ENCODE measurements at places on chromosomes 2 and 18. TPM values are rescaled to one million over a fixed set of nuclear protein-coding genes. Genes with fewer than 3 reads are reported as not detected.
A peak's percentile ranks its signal among the peaks of the same experiment; 100 is the strongest.

The ATG9A gene
- 47.9 TPM for total RNA-seq

The ICOS gene
- 0.27 TPM for total RNA-seq

The RTP5 gene
- total RNA-seq: not detected

The LYG1 gene
- total RNA-seq: 1.3 TPM

The RRM2 gene
- 253 TPM for total RNA-seq

The PLA2R1 gene
- not detected for total RNA-seq

The RNMT gene
- 41.4 TPM for total RNA-seq

The ARHGAP25 gene
- total RNA-seq: 13.2 TPM

DNA sequence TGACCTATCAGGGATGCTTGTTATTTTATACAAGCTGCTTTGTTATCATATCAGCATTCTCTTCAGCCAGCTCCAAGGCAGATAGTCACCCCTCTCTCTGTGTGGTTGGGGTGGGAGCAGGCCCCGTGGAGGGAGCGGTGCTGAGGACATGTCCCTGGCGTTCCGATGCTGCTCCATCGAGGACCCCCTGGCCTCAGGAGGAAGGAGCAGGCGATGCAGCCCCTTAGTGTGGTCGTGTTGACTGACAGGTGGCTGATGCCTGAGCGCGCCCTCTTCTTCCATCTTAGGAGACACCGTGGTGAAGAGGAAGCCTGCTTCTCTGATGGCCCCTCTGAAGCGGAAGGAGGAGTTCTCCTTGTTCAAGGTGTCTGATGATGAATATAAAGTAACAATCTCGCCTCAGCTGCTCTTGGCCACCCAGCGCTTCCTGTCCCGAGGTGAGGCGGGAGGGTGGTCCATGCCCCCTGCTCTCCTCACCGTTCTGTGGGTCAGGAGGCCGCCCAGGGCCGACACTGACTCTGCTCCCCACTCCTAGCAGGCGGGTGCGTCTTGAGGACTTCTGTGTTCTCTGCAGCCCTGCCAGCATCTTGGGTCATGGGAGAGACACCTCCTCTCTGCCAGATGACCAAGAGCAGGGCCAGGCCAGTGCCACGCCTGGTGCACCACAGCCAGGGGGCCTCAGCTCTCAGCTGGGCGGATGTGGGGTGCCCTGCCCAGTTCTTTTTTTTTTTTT, 10.6 kb downstream of the CNNM3 start:
- peaks cover 84% of the 10 kb centered on the region for H3K36me3 ChIP-seq
- DNase-seq: no peak
- no peaks in the 10 kb centered on the region for H3K27me3 ChIP-seq
- no peak overlapping the region for H3K4me3 ChIP-seq
- H3K4me1 ChIP-seq: peaks cover 9% of the 10 kb centered on the region

- H3K36me3 ChIP-seq: peaks cover 29% of the 10 kb centered on the region
- H3K27me3 ChIP-seq: no peaks in the 10 kb centered on the region
- H3K4me1 ChIP-seq: peaks cover 10% of the 10 kb centered on the region
- H3K27ac ChIP-seq: no peak overlapping the region
- no peak for DNase-seq
Measured at GRCh38 chr2:70173520-70173919, 17.3 kb downstream of the C2orf42 start.

DNA sequence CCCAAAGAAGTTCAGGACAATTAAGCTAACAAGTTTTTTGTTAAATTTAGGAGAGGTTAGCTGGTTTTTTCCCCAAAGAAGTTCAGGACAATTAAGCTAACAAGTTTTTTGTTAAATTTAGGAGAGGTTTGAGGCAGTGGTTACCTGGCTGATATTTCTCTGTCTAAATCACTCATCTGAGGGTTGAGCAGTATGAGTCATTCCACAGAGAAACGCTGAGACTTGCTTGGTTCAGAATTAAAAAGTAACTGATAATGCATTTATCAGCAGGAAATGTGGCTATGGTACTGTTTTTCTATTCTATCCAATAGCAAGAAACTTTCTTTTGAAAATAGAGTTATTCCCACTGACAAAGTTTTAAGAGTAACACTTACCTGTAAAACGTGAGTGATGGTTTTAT, 22.8 kb upstream of the KIDINS220 start:
- no peak for DNase-seq
- no peak overlapping the region for H3K4me3 ChIP-seq
- no peak overlapping the region for H3K27ac ChIP-seq
- H3K27me3 ChIP-seq: no peaks in the 10 kb centered on the region
- H3K4me1 ChIP-seq: no peaks in the 10 kb centered on the region

- H3K27ac ChIP-seq: no peak overlapping the region
- H3K36me3 ChIP-seq: no peaks in the 10 kb centered on the region
- H3K4me1 ChIP-seq: peaks cover 14% of the 10 kb centered on the region
- no peak overlapping the region for H3K4me3 ChIP-seq
- DNase-seq: no peak
Measured at GRCh38 chr2:61762292-61762691, 91.6 kb downstream of the FAM161A start.

DNA sequence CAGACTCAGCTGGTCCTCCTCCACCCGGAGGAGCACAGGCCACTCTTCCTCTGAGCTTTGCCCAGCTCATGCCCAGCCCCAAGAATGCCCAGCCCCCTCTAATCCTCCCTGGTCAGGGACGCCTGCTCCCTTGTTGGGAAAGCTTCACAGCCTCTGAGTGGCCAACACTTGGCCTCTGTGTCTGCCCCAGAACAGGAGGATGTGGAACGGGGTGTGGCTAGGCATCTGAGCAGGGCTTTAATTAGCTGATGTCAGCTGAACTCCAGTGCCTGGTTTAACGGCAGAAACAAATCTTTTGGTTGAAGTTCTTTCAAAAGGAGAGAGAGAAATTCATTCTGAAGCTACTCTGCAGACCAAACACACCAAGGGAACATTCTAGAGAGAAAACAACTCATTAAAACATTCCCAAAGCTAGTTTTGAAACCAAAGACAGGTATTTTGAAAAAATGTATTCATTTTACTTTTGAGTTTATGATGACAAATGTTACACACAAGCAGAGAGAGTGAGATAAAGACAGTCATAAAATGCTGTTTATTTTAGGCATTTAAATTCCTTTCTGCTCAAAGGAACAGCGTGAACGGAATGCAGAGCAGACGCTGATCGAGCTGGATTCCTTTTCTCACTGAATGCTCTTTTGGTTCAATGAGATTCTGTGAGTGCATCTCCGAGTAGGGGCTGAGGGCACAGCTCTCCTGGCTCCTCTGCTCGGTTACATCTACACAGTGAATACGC, 63.8 kb downstream of the RTP5 start:
- no peak overlapping the region for H3K27ac ChIP-seq
- no peaks in the 10 kb centered on the region for H3K27me3 ChIP-seq
- DNase-seq: no peak
- peaks cover 7% of the 10 kb centered on the region for H3K4me1 ChIP-seq

- H3K27ac ChIP-seq: no peak overlapping the region
- DNase-seq: no peak
- H3K4me3 ChIP-seq: no peak overlapping the region
- no peaks in the 10 kb centered on the region for H3K4me1 ChIP-seq
Measured at GRCh38 chr18:36075862-36076587, 8.7 kb upstream of the RPRD1A start.

GRCh38 chr2:208118918-208119317, 5.4 kb downstream of the CRYGD start:
- no peaks in the 10 kb centered on the region for H3K4me1 ChIP-seq
- H3K27me3 ChIP-seq: no peaks in the 10 kb centered on the region
- no peak overlapping the region for H3K4me3 ChIP-seq
- DNase-seq: no peak
- H3K27ac ChIP-seq: no peak overlapping the region

DNA sequence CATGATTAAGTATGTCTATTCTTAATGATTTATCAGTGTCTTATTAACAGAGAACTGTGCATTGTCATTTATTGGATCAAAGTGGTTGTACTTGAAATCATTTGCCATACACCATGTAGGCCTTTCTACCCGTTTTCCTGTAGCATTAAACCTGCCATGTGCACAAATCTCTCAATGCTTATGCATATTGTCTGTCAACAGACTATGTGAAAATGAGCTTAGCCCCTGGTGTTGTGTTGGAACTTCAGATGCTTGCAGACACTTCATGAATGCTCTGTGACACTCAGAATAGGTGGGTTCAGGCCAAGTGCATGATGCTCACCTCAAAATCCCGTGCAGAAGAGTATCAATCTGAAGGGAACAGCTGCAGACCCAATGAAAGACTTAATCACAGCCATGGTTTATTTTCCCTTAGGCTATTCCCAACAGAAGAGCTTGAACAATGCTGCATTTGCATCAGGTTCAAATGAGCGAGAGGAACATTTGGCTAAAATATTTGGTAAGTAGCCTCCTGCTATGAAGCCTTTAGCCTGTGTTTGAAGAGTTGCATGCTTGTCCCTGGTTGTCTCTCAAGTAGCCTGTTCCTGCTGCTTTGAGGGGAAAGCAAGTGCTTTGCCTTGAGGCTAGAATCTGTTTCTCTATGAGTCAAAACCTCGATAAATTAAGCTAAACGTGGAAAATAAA, 6.1 kb downstream of the C2orf92 start:
- no peaks in the 10 kb centered on the region for H3K27me3 ChIP-seq
- peaks cover 26% of the 10 kb centered on the region for H3K4me1 ChIP-seq
- no peaks in the 10 kb centered on the region for H3K36me3 ChIP-seq

DNA sequence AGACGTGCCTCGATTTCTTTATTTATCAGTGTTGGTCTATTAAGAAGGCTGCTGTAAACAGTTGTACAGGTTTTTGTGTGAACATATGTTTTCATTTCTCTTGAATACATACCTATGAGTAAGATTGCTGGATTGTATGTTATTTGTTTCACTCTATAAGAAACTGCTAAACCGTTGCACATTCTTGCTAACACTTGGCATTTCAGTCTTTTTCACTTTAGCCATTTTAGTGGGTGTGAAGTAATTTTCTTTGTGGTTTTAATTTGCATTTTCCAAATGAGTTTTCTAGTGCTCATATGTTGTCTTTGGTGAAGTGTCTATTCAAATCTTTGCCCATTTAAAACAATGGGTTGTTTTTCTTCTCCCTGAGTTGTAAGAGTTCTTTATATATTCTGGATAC, 221.5 kb upstream of the SMAD7 start:
- DNase-seq: no peak
- H3K27me3 ChIP-seq: no peaks in the 10 kb centered on the region
- H3K36me3 ChIP-seq: no peaks in the 10 kb centered on the region
- no peak overlapping the region for H3K27ac ChIP-seq
- H3K4me1 ChIP-seq: no peaks in the 10 kb centered on the region
- H3K4me3 ChIP-seq: no peak overlapping the region

- DNase-seq: no peak
- no peaks in the 10 kb centered on the region for H3K27me3 ChIP-seq
- H3K4me1 ChIP-seq: no peaks in the 10 kb centered on the region
- H3K4me3 ChIP-seq: no peak overlapping the region
Measured at GRCh38 chr2:237806334-237806733, 7.8 kb downstream of the RBM44 start.

- no peaks in the 10 kb centered on the region for H3K4me1 ChIP-seq
- DNase-seq: peak; percentile 24
- peaks cover 5% of the 10 kb centered on the region for H3K27me3 ChIP-seq
- H3K27ac ChIP-seq: no peak overlapping the region
Measured at GRCh38 chr18:31680831-31681568, 3.4 kb downstream of the B4GALT6 start.

DNA sequence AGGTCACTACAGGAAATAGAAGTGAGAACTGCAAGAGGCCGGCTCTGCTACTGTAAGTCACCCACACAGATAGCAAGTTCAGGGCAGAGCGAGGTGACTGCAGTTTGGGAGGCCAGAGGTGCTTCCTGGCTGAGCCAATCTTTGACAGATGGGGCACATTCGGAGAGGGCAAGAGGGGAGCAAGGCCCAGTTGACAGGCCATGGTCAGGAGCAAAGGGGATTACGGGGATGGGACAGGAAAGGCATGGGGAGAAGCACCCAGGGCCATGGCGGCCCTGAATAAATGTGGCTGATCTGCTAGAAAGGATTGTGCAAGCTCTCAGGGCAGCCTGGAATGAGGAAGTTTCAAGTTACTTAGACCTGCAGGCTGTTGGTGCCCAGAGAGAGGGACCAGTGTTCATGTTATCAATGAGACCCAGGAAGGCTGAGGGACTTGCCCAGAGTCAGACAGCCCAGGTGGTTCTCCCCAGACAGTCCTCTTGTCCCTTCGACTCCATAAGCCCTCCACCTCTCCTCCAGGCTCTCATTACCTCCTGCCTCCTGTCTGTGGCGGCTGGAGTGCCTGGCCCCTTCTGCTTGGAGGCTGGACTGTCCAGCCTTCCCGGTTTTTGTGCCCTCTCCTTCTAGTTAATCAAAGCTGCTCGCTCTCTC, 123.3 kb downstream of the CTIF start:
- no peak overlapping the region for H3K4me3 ChIP-seq
- DNase-seq: no peak
- H3K4me1 ChIP-seq: peaks cover 13% of the 10 kb centered on the region
- H3K27me3 ChIP-seq: no peaks in the 10 kb centered on the region
- H3K27ac ChIP-seq: no peak overlapping the region

- DNase-seq: peak; percentile 23
- no peak overlapping the region for H3K27ac ChIP-seq
- no peaks in the 10 kb centered on the region for H3K27me3 ChIP-seq
- H3K4me1 ChIP-seq: no peaks in the 10 kb centered on the region
Measured at GRCh38 chr2:120109186-120110061, 96.5 kb downstream of the EPB41L5 start.

DNA sequence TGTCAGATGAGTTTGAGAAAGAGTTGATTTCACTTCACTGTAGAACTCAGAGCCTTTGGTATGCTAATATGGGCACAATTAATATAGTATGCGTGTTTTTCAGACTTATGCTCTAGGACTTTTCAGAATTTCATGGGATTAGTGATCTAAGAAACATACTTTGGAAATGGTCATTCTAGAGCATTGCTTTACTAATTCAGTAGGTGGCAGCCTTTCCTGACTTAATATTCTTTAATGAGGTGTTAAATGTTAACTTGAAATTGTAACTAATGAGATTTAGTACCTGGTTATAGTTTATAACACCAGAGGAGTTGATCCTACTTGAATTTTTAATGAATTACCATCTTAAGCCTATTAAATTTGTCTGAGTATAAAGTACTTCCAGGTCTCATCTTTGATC, 28.4 kb downstream of the ACTR2 start:
- H3K27me3 ChIP-seq: no peaks in the 10 kb centered on the region
- H3K27ac ChIP-seq: no peak overlapping the region
- no peak overlapping the region for H3K4me3 ChIP-seq
- no peaks in the 10 kb centered on the region for H3K4me1 ChIP-seq
